ENCODE measurements at places on chromosomes 7 and 10.

DNA sequence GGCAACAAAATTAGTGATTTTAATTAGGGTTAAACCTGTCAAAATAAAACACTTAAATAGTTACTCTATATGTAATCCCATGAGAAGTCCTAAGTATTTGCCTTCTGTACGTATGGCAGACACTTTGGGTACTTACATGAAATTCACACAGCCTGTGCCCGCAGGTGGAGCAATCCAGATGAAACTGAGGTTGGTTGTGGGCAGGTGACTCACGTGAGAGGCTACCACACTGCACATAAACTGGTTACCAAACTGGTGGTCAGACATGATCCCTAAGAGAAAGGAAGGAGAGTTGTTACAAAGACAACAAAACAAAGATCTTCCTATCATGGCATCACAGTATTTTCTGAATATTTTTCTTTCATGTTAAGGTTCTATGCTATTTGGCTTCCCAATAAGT lies 156.1 kb downstream of the RELN start:
- DNase-seq: no peak

GRCh38 chr10:22363305-22363704 lies 18.0 kb downstream of the SPAG6 start:
- no peak for DNase-seq

- no peak for DNase-seq
Observed at GRCh38 chr10:6713716-6714115, 133.6 kb upstream of the PRKCQ start.

GRCh38 chr7:127955051-127955531 lies 76.1 kb downstream of the LRRC4 start:
- DNase-seq: no peak

- no peak for DNase-seq
Observed at GRCh38 chr7:133735222-133735621, 391.9 kb upstream of the LRGUK start.

DNA sequence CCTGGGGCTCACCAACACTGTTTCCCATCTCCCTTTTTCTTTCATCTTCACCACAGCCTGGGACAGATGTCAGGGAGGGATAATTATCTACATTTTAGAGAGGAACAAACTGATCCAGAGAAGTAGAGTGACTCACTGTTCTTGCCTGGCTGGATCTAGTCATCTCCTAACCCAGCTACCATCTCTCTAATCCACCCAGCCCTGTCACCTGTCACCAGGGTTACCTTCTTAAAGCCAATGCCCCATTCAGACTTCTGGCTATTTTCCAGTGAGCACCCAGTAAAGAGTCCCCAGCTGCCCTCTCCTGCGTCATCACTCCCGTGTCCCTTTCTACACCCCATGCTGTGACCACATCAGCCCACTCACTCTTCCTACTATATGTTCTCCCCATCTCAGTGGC lies 68.4 kb upstream of the DUSP5 start:
- DNase-seq: no peak

- DNase-seq: no peak
Observed at GRCh38 chr10:88769384-88769783, 9.6 kb downstream of the LIPN start.

GRCh38 chr10:88889559-88890337 lies 9.7 kb downstream of the STAMBPL1 start:
- no peak for DNase-seq
